Ascending aorta (tissue), 2 donors: ENCODE measurements at places on chromosomes 2 and 18.

- DNase-seq, result no peak
Measured at GRCh38 chr2:11578081-11578948, 44.5 kb downstream of the GREB1 start.

GRCh38 chr18:76588601-76589226, 93.7 kb upstream of the ZNF516 start:
- DNase-seq, result no peak

- no peak for DNase-seq
Measured at GRCh38 chr2:216745453-216745852, 50.1 kb upstream of the IGFBP5 start.

GRCh38 chr2:108392029-108392428, 14.3 kb downstream of the SULT1C4 start:
- DNase-seq, result no peak

DNA sequence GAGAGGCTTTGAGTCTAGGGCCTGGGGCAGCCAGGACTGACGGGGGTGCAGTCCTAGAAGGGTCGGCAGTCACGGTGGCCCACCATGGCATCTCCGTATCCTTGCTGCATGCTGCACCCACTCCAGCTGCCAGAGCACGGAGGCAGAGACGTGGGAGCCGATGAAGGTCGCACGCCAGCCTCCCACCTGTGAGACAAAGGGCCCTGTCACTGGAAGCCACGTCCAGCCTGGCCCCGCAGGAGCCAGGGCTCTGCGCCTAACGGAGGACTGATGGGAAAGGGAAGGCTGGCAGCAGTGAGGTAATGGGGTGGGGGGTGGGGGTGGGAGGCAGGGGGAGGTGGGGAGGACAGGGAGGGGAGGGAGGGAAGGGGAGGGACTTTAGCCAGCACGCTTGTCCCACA, 21.9 kb downstream of the ITM2C start:
- no peak for DNase-seq

GRCh38 chr2:167794554-167795255, 452.7 kb downstream of the STK39 start:
- no peak for DNase-seq

DNA sequence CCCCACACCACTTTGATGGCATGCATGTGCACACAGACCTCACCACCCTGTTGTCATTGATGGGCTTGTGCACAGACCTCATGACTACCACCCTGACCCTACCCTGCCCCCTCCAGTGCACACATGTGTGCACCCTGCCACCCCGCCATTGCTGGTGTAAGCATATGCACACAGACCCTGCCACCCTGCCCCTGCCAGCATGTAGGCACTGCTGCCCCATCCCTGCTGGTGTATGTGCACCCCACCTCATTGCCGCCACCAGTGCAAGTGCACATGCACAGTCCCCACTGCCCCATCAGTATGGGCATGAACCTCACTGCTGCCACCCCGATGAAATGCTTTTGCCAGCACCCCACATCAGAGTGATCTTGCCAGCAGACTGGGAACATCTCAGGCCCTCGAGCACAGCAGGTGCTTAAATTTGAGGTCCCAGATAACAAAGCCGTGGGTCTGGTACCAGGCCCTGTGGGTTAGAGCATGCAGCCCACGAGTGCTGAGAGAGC, 169.4 kb downstream of the EHBP1 start:
- no peak for DNase-seq

DNA sequence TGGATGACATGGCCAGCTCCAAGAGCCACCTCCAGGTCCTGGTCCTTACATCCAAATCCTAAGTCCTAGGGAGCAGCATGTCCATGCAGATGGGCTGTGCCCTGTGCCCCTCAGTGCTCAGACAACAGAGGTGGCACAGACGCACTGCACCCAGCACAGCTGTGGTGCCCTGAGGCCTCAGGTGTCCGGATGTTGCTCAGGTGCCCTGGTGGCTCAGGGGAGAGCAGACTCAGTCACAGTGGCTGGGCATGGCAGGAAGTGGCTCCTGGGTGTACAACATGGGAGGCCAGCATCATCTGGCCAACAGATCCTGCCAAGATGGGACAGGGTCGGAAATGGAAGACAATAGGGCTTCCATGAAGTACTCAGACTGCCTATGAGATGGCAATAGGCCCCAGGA, 50.1 kb downstream of the TIMM21 start:
- no peak for DNase-seq

- DNase-seq, result no peak
Measured at GRCh38 chr2:127599211-127599610, 46.7 kb upstream of the GPR17 start.

DNA sequence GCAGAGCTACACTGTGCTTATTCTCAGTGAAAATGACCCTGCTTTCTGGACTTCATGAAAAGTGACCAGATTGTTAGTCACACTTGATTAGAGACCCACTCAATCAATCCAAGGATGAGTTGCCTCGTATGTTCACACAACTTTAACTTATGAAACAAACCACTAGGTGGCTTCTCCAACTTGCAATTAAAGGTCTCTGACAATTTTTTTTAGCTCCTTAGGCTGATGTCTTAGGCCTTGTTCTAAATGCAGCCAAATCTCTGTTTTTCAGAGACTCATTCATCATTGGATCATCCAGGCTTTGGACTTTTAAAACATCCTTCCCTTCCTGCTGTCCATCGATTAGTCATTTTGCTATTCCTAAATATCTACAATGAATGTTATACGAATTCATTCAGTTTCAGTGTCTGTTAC, 63.4 kb downstream of the MREG start:
- no peak for DNase-seq

DNA sequence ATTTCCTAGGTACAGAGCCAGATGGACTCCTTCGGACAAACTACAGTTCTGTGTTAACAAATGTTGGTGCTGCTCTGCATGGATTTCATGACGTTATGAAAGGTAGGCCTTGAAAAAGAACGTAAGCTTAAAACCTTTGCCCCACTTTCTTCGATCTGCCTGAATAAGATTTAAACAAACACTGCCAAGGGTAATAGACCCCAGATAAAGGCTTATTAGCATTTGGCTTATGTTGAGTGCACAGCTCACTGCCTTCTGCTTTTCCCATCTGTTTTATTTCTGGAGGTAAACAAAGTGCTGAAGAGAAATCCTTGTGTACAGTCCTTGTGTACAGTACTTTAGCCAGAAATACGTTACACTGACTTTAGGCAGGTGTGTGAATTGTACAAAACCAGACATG, 50.0 kb upstream of the STON1 start:
- DNase-seq, result no peak

DNA sequence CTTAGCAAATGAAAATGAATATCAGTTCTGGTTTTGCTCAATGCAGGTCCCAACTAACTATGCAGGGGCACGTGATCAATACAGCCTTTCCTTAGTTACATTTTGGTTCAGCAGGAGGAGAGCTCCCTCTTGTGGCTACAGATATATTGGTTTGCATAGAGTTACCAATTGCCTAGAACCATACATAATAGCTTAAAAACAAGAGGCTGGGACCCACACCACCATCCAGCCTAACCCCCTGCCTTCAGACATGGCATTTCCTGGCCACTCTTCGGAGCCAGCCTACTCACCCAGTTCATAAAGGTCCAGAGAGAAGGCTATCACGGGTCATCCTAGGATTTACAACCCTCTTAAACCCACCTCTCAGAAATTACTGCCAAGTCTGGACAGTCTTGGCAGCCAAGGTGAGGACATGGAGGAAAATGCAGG, 10.5 kb downstream of the CCDC93 start:
- DNase-seq, result peak; percentile 69

GRCh38 chr2:140154706-140155105, 1374.5 kb upstream of the NXPH2 start:
- DNase-seq, result no peak

DNA sequence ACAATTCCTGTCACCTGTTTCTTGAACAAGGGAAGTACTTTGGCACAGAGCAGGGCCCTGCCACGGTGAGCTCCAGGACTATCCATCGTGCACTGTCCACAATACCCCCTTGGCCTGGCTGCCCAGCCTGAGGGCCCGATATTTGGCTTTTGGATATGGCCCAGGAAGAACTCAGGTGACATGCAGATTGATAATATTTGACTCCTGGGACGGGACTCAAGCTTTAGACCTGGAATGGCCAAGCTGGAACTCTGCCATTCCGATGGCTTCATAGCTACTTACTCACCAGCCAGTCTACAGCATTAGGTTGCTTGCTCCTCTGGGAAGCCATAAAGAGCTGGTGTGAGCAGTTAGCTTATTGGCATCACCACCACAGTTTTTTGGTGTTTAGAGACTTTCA, 26.6 kb downstream of the EML6 start:
- no peak for DNase-seq

GRCh38 chr2:70009762-70010575, 48.5 kb upstream of the ASPRV1 start:
- DNase-seq, result peak; percentile 35

DNA sequence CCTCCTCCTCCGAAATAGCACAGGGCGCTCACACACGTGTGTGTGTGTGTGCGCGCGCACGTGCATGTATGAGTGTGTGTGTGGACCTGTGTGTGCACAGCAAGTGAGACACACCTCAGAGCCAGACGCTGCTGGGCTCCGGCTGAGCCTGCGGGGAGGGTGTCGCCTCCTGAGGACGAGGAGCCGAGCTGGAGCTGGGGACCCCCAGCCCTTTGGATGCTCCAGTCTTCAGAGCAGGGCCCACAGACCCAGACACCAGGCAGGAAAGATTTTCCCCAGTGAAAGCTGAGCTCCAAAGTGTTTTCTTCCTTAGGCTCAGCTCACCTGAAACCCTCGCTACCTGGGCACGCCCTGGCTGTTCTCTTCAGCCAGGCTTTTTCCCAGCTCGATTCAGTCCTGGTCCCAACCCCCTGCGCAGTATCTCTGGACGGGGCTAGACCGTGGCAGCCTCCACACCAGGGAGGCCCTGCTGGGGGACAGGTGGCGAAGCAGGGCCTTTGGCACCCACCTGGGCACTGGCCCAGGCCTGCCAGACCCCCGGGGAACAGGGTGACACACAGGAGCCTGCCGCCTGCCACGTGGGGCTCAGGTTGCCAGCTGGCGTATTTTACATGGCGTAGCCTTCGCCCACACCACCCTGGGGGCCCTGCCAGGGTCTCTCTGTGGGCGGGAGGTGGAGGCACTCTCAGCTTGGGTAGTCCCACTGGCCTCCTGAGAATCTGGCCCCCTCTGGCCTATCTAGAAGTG, 36.2 kb downstream of the PDIA6 start:
- no peak for DNase-seq

DNA sequence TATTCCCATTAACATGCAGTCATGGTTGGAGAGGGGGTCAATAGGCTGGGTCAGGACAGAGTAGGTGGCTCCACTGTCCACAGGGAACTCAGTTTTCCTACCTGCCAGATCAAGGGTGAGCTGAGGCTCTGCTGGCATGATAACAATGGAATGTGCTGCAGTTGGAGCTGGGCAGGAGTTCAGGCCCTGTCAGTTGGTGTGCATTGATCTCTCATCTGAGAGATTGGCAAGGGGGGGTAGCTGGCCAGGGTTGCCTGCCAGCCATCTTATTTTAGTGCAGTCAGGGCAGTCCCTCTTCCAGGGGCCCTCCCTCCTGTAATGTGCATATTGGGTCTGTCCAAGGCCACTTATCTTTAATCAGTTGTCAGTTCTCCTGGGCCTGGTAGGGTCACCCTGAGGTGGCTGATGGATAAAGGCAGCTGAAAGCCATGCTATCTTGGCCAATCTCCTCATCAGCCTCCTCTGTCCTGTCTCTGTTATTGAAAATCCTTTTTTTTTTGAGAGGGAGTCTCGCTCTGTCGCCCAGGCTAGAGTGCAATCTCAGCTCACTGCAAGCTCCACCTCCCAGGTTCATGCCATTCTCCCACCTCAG, 38.1 kb upstream of the CCBE1 start:
- DNase-seq, result no peak
